Gastroesophageal sphincter (tissue), 4 donors: ENCODE measurements at places on chromosomes 4 and X.

DNA sequence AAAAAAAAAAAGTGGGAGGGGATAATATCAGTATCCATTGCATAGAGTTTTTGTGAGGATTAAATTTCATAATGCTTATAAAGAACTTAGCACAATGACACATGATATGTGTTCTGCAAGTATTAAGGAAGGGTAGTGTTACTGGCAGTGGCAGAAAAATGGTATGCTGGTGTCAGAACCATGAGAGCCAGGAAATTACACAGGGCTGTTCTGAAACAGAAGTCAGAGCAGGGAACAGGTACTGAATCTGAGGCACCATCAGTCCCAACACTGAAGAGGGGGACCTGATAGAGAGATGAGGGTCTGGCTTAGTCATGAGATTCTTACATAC lies 601.1 kb upstream of the GRIA3 start:
- no peak for ATAC-seq

- ATAC-seq: no peak
Measured at GRCh38 chr4:165059386-165059785, 5.7 kb downstream of the TRIM75 start.

DNA sequence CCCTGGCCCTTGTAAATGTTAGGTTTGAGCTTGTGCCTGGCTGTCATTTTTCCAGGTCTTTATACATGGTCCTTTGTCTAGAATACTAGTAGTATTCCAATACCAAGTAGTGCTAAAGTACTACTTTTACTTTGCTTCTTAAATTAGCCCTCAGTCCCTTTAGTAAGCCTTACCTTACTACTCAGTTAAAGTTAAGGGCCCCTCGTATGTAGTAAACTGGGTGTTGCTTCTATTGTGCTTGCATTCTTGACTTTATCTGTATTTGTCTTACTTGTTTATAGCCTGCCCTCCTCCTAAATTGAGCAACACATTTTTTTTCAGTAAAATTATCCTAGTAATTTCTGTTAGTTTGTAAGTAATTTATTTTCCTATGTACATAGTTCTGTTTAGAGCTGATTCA lies 25.2 kb downstream of the CLCN3 start:
- ATAC-seq: no peak

GRCh38 chr4:152771741-152772533 lies 7.6 kb downstream of the TIGD4 start:
- no peak for ATAC-seq

- ATAC-seq: peak; percentile 86
Measured at GRCh38 chr4:38967260-38968095, 64.7 kb downstream of the TMEM156 start.
